ENCODE measurements at places on chromosomes 12 and 14.

DNA sequence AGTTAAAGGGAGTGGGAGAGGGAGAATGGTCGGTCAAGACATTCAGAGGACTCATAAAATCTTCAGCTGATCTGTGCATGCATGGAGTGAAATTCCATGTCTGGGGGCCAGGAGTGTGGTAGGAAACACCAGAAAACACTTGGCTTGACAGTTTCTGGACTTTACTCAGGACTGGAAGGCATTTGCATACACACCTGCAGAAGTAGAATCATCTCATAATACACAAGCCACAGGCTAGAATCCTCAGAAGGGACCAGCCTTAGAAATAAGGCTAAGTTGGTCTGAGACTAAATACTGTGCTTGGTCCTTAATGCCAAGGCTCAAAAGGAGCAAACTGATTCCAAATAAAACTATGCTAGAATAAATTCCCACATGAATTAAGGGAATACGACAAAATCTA lies 328.1 kb upstream of the KITLG start:
- DNase-seq = no peak

DNA sequence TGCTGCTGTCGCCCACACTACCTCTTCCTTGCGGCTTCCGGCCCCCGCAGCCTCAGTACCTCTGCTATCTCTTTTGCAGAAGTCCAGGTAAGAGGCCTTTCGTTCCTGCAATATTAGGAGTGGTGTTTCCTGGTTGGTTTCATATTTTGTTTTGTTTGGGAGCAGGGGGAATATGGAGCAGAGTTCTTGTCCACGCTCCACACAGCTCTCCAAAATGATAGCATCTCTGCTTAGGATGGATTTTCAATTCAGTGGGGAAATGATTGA lies 768 bp downstream of the OXA1L start:
- DNase-seq = no peak

GRCh38 chr14:104206281-104206904 lies 68.0 kb downstream of the KIF26A start:
- DNase-seq = no peak

- no peak for DNase-seq
Observed at GRCh38 chr12:18907127-18907526, 169.2 kb downstream of the CAPZA3 start.

DNA sequence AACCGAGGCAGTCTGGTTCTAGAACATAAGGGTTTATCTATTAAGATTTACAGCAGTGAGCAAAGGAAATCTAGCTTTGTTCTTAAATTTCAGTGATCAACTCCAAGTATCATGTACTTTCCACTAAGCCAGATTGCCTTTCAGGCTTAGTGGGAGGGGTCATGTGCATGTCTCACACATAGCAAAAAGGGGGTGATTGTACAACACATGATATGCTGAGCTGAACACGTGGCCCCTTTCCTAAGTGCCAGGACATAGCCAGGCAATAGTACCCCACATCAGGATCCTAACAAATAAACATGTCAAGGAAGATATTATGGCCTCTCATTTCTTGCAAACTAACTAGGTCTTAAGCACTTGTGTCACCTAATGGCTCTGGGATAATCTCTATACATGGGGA lies 347.2 kb downstream of the C12orf75 start:
- DNase-seq = no peak

GRCh38 chr12:89389755-89390661 lies 37.7 kb upstream of the DUSP6 start:
- DNase-seq = no peak

- DNase-seq = no peak
Observed at GRCh38 chr12:64265839-64266238, 43.7 kb upstream of the KICS2 start.

GRCh38 chr14:21385188-21385904 lies 1.5 kb upstream of the SUPT16H start:
- no peak for DNase-seq

GRCh38 chr12:6373022-6373787 lies 2.2 kb downstream of the SCNN1A start:
- no peak for DNase-seq

DNA sequence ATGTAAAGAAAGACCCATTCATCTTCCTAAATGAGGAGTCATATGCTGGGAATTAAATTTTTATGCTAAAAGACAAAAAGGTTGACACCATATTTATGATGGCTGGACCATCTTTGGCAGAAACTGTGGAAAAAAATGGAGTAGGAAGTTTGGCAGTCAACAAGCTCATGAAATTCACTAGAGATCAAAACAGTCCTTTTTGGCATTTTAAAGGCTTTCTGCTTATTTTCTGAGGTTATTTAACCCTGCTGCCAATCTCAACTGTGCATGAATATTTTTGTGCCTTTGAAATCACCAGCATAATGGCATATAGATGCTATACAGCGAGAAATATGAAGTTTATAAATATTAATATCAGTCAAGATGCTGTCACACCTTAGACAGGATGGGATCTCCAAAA lies 399.5 kb downstream of the PDZRN4 start:
- no peak for DNase-seq

- no peak for DNase-seq
Observed at GRCh38 chr12:26116829-26117715, 7.8 kb downstream of the BHLHE41 start.

GRCh38 chr14:20956376-20956976 lies 1.2 kb downstream of the RNASE2 start:
- DNase-seq = no peak

GRCh38 chr14:92670160-92670559 lies 78.3 kb downstream of the LGMN start:
- DNase-seq = no peak

DNA sequence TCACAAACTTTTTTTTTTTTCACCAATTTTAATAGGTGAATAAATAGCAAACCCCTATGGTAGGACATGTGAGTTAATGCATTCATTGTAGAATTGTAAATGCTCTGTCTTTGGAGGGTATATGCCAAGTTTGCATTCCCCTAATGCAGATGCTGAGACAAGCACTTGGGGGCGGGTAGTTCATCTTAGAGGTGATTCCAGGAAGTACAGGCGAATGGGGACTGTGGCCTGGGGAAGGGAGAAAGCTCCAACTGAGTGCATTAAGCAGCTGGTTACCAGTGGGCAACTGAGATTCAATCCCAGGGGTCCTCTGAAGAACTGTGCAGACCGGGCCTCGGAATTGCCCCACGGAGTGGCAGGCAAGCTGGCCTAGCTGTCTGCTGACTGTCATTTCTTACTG lies 107.6 kb downstream of the ZNF664 start:
- no peak for DNase-seq

GRCh38 chr12:9694241-9694640 lies 24.7 kb downstream of the CLEC2D start:
- no peak for DNase-seq

- peak; percentile 26 for DNase-seq
Observed at GRCh38 chr12:105352940-105353635, 22.6 kb downstream of the C12orf75 start.

DNA sequence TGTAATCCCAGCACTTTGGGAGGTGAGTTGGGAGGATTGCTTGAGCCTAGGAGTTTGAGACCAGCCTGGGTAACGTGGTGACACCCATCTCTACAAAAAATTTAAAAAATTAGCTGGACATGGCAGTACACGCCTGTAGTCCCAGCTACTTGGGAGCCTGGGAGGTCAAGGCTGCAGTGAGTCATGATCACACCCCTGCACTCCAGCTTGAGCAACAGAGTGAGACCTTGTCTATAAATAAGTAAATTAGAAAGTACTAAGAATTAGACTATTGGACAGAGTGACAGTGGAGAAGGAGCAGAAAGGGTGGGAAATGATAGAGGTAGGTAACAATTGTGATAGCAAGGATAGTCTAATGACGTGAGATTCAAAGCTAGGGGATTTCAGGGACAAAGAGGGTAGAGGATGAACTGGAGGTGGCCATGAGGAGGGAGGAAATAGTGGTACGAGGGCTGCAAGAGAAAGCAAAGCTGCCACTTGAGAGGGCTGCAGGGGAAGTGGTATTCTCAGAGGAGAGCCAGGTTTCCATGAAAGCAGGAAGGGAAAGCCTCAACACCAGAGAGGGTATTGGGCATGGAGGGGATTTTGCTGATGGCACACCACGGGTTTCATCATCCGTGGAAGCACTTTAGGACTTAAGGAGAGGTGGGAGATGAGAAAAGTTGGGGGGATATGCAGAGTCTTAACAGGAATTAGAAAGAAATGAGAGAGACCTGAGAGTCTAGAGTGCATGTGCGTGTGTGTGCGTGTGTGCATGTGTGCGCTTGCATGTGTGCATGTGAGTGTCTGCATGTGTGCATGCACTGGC lies 85.6 kb downstream of the SYNE2 start:
- DNase-seq = no peak

All from HuH-7 (cell line).